ENCODE measurements at places on chromosomes 6 and 20.

DNA sequence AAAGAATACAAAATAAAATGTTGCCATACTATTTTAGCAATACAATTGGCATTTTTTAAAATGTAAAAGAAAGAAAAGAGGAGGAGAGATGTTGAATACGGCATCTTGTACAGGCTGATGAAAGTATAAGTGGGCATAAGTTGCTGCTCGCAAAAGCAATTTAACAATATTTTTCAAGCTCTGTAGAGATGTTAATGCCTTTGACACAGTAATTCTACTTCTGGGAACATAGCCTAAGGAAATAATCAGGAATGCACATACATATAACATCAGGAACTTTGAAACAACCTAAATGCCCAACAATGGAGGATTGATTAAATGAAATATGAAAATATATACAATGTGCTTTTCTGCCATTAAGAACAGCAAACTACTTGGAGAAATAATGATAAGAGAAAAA lies 80.2 kb downstream of the LRRC1 start:
- DNase-seq = no peak

GRCh38 chr6:136467186-136467585 lies 83.0 kb downstream of the MAP7 start:
- DNase-seq = no peak

GRCh38 chr6:54020334-54020733 lies 90.9 kb upstream of the MLIP start:
- DNase-seq = no peak

GRCh38 chr6:3517350-3517749 lies 60.5 kb upstream of the SLC22A23 start:
- no peak for DNase-seq

GRCh38 chr6:36890112-36890663 lies 4.4 kb downstream of the C6orf89 start:
- DNase-seq = no peak

- DNase-seq = no peak
Measured at GRCh38 chr6:7463785-7464184, 74.2 kb downstream of the RIOK1 start.

DNA sequence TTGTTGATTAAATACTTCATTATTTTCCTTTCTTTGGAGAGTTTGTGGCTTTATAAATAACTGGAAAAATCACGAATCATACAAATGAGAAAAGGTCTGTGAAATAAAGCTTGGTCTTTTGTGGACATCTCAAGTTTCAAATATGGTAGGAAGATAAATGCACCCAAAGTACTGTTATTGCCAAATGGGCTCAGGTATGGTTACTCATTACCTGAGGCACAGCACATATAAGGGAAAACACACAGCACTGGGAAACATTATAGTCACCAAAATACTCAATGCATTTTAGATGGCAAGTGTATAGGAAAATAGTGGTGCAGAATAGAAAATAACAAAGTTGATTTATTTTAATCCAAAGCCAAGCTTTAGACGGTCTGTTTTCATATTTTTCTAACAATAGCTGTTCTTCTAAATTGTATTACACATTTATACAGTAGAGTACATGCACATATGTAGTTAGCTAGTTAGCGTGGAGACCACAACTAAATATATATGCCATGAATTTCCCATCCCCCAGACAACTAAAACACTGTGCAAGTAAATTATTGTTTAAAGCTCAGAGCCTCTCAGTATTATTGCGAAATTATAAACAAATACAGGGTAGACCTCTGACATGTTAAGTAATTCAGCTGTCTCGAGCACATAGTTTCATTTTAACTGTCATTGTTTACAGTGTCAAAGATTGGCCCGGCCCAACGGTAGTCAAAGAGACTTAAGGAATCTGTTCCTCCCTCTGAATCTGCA lies 336.0 kb downstream of the SYNE1 start:
- no peak for DNase-seq

GRCh38 chr20:38726804-38727606 lies 2.7 kb downstream of the SLC32A1 start:
- DNase-seq = no peak

All from activated CD8-positive, alpha-beta memory T cell treated with anti-CD3 and anti-CD28 coated beads for 4 hours (primary cell).